ENCODE measurements at places on chromosomes 6 and 20.

- DNase-seq = no peak
These were observed 41.5 kb upstream of the ZNFX1 start for GRCh38 chr20:49319208-49319809.

- no peak for DNase-seq
These were observed 138.0 kb downstream of the HFE start for GRCh38 chr6:26224940-26225847.

- no peak for DNase-seq
These were observed 11.1 kb upstream of the ADTRP start for GRCh38 chr6:11789744-11790143.

DNA sequence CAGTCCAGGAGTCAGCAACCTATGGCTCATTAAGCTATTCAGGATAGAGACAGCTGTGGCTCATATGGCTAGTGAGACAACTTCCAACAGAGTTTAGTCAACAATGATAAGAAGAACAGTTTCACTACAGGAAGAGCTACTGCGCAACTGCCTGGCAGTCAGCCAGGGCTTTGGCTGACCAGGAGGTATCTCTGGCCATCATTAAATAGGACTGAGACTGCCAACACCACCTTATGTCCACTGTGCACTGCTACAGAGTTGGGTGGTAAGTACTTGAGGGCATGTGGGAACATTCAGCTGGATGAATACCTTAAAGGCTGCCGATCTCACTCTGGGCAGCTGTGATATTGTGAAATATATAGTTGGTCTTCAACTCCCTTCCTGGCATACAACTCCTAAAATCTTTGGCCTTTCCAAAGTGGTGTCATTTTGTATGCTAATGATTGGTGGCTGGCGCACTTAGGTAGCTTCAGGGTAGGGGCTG lies 52.2 kb upstream of the FAM83C start:
- peak; percentile 57 for DNase-seq

DNA sequence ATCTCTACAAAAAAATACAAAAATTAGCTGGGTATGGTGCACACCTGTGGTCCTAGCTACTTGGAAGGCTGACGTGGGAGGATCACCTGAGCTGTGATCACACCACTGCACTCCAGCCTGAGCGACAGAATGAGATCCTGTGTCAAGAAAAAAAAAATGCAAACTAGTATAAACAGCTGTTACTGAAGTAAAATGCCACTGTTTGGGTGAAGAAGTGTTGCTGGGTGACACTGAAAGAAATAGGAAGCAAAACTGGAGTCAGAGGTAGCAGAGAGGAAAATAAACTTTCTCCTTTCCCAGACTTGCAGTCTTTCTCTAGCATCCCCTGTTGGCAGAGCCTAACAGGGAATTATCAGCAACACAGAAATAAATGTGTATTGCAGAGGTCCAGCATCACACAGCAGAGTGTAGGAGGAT lies 241.2 kb upstream of the PREP start:
- DNase-seq = no peak

DNA sequence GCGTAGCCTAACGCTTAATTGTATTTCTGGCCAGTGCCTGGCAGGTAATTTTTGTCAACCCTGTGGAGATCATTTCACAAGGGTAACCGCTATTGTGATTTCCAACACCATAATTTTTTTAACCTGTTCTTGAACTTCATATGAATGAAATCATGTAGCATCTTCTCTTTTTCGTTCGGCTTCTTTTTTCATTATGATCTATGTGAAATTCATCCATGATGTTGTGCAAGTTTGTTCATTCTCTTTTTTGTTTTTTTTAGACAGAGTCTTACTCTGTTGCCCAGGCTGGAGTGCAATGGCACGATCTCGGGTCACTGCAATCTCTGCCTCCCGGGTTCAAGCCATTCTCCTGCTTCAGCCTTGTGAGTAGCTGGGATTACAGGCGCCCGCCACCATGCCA lies 42.5 kb upstream of the TGM3 start:
- no peak for DNase-seq

DNA sequence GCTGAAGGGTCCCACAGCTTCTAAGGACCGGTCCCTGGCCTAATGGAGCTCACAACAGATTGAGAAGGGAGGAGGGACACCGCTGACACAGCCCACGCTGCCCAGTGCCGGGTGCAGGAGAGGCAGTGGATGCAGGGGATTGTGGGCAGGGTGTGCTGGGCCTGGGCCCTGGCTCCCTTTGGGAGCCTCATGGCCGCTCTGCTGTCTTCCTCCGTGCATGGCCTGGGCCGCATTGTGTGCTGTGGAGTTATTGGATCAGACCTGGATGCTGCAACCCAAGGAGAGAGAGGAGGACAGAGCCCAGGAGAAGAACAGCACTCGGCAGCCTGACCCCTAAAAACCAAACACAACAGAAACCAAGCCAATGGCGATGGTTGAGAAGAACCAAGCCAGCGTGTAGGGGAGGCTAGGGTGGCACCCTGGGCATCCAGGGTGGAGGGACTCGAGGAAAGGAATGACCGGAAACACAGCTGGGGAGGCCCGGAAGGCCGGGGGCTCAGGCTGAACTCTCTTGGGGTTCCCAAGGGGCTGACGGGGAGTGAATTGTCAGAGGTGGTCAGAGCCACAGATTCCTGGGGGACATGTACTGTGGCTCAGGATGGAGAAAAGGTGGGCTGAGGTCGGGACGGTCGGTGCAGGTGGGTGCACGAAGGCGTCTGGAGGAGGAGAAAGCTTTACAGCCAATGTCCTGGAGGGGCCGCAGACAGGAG lies 41.0 kb downstream of the ERMARD start:
- no peak for DNase-seq

- DNase-seq = no peak
These were observed 157.9 kb upstream of the MARCKS start for GRCh38 chr6:113699239-113699638.

DNA sequence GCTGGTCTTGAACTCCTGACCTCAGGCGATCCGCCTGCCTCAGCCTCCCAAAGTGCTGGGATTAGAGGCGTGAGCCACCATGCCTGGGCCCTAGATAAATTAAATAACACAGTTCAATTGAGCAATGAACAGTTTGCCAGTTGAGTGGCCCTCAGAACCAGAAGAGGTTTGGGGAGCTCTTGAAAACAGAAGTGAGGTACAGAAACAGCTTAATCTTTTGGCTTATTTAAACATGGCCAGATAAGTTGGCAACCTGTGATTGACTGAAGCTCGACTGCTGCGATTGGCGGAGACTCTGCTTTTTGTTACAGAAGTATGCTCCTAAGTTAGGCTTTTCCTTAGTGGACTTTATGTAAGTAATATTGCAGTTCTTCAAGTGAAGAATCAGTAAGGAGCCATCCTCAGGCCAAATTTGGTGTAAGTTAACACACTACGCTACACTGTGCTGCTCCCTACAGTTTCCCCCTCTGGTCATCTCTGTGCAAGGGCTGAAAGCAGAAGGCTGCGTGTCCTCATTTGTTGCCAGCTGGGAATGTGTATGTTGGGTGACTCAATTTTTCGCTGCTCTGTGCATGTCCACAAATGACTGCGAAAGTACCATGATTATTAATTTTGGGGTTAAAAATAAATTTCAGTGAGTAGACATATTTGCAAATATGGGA lies 9.8 kb downstream of the XRN2 start:
- DNase-seq = no peak

- DNase-seq = no peak
These were observed 77.9 kb upstream of the ID4 start for GRCh38 chr6:19759117-19759880.

- DNase-seq = no peak
These were observed 198.9 kb downstream of the NKAIN2 start for GRCh38 chr6:124002377-124003081.

DNA sequence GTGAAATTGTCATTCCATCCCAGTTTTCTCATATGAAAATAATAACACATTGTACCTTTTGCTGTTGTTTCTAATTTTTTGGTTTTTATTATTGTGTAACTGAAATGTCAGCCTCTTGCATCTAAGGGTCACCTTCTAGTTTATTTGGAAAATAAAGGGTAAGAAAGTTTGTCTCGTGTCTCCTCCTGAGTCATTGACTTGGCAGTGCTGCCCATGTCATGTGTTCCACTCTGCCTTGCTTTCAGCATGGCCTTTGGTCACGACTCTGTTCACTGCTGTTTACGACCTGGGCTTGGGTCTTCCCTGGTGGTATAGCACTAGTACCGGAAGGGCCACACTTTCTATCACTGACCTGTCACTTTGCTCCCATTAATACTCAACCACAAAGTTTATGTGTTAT lies 171.4 kb upstream of the RSPO3 start:
- DNase-seq = no peak

DNA sequence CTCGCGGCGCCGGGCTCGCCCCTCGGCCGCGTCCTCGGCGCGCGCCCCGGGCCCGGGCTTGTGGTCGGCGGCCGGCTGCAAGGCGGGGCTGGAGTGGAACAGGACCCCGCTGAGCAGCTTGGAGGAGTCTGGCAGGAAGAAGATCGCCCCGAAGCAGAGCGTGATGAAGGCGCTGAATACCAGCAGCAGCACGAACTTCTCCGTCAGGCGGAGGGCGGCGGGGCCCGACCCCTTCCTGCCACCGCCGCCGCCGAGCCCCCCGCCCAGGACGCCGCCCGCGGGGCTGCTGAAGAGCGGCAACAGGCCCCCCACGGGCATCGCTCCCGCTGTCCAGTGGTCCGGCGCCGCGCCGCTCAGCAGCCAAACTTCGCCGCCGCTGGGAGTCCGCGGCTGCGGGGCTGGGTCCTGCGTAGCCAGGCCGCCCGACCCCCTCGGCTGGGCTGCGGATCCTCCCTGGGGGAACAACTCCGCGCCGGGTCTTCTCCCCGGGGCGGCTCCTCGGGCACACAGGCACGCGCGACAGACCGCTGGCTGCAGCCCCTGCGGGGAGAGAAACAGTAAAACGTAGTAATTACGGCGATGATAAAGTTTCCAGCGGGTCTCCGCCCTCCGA lies 707 bp downstream of the MAN1A1 start:
- DNase-seq = peak; percentile 20

- peak; percentile 68 for DNase-seq
These were observed at the start of gene FOXQ1 for GRCh38 chr6:1311400-1312202. Gene FOXQ1, plus strand, starts transcription at chr6:1312098. Its CDS starts 607 bp downstream, at chr6:1312705.

DNA sequence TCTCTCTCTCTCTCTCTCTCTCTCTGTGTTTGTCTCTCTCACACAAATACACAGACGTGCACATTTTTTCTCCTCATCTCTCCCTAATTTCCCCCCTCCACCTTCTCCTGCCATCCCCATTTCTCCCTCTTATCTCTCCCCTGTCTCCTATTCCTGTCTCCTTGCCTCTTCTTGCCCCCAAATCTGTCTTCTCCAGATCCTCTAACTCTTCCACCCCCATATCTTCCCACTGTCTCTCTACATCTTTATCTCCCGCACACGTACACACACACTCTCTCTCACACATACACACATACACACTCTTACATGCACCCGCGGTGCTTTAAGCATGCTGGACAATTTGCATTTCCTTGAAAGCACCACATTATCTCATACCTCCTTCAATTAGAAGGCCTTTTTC lies 15.9 kb downstream of the KIZ start:
- no peak for DNase-seq

- DNase-seq = no peak
These were observed 41.0 kb downstream of the C20orf203 start for GRCh38 chr20:32632461-32633354.

- no peak for DNase-seq
These were observed 177.3 kb downstream of the CDKAL1 start for GRCh38 chr6:20711518-20711917.

DNA sequence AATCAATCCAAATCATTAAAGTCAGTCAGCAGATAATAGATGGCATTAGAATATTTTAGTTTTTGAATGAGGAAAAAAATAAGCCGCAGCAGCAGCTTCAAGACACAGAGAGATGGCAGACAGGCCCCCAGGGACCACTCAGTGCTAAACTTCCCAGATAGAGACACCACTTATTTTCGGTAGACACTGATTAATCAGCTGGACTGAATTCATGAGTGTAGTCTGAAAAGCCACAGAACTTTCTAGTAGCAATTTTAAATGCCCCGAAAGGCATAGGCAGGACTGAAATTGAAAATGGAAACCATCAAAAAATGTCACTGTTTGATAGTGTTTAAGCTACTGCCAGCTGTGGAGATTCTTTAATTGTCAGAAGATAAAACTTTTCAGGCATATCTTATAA lies 3.1 kb upstream of the CLDN20 start:
- no peak for DNase-seq

DNA sequence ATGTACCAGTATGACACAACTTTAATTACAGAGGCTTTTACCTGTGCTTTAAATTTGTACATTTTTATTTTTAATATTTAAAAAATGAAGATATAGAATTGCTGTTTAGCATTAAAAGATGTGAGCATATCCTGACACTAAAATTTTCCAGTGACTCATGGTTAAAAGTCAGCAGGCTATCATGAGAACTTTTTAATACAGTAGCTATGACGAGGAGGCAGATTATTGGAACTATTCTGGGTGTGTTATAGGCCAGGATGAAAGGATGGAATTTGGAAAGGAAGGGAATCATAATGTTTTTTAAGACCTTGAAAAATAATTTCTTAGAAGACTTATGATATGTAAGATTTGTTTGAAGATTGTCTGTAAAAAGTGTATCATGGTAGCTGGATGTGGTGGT lies 91.0 kb downstream of the GFRA4 start:
- DNase-seq = no peak

DNA sequence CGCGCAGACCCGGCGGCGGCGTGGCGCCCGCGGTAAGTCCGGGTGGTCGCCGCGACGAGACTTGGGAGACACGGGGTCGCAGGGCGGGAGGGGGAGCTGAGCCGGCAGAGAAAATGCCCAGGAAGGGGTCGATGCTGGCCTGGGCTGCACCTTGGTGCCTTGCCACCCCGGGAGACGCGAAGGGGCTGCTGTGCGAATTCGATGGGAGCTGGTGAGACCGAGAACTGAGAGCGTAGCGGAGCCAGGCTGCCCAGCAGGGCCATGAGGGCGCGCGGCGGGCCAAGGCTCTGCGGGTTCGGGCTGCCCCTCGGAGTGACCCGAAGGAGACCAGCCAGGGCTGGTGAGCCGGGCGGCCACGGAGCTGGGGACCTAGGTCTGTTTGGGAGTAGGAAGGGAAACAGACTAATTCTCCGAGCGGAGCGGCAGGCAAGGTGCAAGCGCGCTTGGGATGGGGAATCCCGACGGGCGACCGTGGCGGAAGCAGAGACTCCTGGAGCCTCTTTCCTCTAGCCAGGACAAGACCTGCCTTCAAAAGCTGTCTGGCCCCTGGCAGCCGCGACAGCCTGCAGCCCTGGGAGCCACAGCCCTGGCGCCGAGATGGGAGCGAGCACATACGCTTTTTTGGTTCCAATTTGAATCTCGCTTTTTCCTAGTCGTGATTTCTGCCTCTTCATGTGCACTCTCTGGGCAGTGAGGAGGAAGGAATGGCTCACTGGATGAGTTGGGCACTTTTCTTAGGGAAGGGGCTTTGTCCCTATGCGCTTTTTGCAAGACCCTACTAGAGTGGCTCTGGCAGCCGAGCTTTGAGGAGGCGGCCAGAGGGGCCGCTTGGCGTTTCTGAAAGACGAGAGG lies 691 bp downstream of the SYNDIG1 start:
- DNase-seq = no peak
